Ovary (tissue), 10 donors: ENCODE measurements at places on chromosomes 2 and 18. TPM values are rescaled to one million over a fixed set of nuclear protein-coding genes. Genes with fewer than 3 reads are reported as not detected.

The LYPD6 gene
- polyA plus RNA-seq = 0.57 TPM

The PARD6G gene
- polyA plus RNA-seq = 9.6 TPM

The TMEM150A gene
- polyA plus RNA-seq = 7.0 TPM

The REG3A gene
- polyA plus RNA-seq = not detected

The ELAC1 gene
- 6.8 TPM for polyA plus RNA-seq

The ITPRIPL1 gene
- 0.46 TPM for polyA plus RNA-seq

The HES6 gene
- 0.33 TPM for polyA plus RNA-seq
